ENCODE measurements at places on chromosomes 3 and 15.
A peak's percentile ranks its signal among the peaks of the same experiment; 100 is the strongest.

- H3K4me1 ChIP-seq = peaks cover 24% of the 10 kb centered on the region
- H3K27me3 ChIP-seq = peaks cover 22% of the 10 kb centered on the region
- H3K36me3 ChIP-seq = no peaks in the 10 kb centered on the region
Measured at GRCh38 chr3:45043728-45044299, 17.7 kb downstream of the CLEC3B start.

DNA sequence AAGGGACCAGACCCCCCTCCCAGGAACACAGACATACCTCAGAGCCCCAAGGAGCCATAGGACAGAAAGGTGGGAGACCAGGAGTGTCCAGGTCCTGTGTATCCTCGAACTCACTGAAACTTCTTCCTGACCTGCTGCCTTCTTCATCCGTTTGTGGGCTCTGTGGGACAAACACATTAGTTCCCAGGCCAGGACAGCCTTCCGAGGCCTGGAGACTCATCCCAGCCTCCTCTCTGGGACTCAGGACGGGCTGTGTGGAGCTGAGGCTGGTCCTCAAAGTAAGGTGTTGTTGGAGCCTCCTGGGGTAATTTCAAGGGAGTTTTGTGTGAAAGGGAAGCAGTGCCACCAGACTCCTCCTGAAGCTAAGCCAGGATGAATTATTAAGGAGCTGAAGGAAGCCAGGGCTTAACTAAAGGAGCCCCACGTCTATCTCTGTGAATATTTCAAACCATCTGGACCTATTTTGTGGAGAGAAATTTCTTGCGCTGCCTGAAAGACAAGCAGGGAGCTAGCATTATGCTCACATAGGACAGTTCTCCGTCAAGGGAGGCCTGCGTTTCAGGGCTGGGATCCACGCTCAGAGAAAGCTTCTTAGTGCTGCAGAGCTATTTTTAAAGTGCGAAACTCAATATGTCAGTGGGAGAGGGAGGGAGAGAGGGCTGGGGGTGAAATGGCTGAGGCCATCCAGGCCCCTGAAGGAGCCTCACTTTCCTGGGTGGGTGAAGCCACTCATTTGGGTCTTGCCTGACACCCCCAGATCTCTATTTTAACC lies 29.8 kb upstream of the PLA2G4E start:
- H3K36me3 ChIP-seq = no peaks in the 10 kb centered on the region
- H3K4me1 ChIP-seq = peaks cover 2% of the 10 kb centered on the region
- DNase-seq = no peak
- no peak overlapping the region for H3K4me3 ChIP-seq
- no peak overlapping the region for H3K27ac ChIP-seq

DNA sequence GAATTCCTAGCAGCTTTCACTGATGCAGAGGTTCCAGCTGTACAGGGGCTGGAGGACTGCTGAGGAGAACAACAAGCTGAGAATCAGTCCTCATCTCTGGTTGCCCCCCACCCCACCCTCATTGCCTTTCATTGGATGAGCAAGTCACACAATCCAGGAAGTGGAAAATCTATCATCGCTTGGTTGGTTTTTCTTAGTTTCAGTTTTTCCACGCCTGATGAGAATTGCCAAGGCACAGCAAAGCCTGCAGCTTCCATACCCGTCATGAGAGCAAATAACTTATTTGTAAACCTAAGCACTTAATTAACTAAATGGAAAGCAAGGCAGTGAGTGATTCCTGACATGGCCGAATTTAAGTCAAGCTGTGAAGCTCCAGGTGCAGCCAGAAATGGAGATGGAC lies 21.4 kb upstream of the LIPC start:
- DNase-seq = peak; percentile 11
- peak overlapping the region; percentile 90 for H3K4me3 ChIP-seq
- peak overlapping the region; percentile 90 for H3K27ac ChIP-seq
- H3K36me3 ChIP-seq = no peaks in the 10 kb centered on the region

DNA sequence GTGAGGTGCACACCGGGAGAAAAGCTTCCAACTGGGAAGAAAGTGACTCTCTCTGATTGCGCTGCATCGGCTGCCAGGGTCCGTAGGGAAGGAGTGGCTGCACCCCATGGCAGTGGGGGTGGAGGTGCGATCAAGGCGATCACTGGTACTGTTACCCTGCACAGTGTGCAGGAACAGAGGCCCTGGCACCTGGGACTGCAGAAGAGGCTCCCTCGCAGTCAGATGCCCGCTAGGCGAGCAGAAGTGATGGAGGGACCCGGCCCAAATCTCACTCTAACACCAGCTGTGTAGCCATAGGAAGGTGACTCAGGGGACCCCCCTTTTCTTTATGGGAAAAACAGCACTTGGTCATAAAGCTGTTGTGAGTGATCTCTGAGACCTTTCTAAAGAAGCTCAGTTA lies 196.8 kb downstream of the GABRG3 start:
- H3K4me1 ChIP-seq = no peaks in the 10 kb centered on the region
- no peaks in the 10 kb centered on the region for H3K36me3 ChIP-seq
- DNase-seq = no peak
- H3K27ac ChIP-seq = no peak overlapping the region
- no peaks in the 10 kb centered on the region for H3K27me3 ChIP-seq

DNA sequence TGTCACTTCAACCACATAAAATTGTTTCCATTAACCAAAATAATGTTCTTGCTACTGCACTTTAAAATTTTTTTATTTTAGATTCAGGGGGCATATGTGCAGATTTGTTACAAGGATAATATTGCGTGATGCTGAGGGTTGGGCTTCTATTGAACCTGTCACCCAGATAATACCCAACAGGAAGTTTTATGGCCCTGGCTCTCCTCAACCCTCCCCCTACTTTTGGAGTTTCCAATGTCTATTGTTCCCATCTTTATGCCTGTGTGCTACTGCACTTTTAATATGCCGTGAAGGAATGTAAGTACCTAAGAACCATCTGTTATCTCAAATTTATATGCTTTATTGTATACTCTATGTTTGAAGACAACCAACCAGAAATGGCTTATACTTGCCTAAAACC lies 42.0 kb upstream of the IMPG2 start:
- no peaks in the 10 kb centered on the region for H3K4me1 ChIP-seq
- H3K4me3 ChIP-seq = no peak overlapping the region
- no peak overlapping the region for H3K27ac ChIP-seq
- no peaks in the 10 kb centered on the region for H3K27me3 ChIP-seq
- DNase-seq = no peak
- peaks cover 51% of the 10 kb centered on the region for H3K36me3 ChIP-seq

DNA sequence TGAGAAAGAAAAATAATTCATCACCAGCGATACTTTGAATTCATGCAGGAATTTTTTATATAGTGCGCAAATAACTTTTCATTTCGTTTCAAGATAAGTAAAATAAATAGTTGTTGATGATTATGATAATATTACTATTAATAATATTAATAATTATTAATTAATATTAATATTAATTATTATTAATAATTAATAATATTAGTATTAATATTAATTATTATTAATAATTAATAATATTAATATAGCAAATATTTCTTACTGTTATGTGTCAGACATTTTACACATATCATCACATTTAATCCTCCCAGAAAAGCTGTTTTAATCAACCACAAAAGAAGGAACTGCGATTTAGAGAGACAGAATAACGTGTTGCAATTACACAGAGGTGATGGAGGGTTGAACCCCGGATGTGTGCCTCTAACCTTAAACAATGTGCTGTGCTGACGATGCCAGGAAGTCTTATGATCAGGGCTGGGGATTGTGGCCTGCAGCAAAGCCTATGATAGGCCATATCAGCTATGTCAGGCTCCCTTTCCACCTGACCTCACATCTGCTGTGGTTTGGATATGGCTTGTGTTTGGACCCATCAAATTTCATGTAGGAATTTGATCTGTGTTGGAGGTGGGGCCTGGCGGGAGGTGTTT lies 263.5 kb upstream of the NR2F2 start:
- no peak overlapping the region for H3K4me3 ChIP-seq
- H3K27me3 ChIP-seq = no peaks in the 10 kb centered on the region
- H3K4me1 ChIP-seq = no peaks in the 10 kb centered on the region
- H3K36me3 ChIP-seq = no peaks in the 10 kb centered on the region
- H3K27ac ChIP-seq = no peak overlapping the region

GRCh38 chr3:24182756-24183155 lies 237.7 kb downstream of the NR1D2 start:
- no peak for DNase-seq
- H3K27me3 ChIP-seq = no peaks in the 10 kb centered on the region
- H3K4me1 ChIP-seq = no peaks in the 10 kb centered on the region
- no peak overlapping the region for H3K4me3 ChIP-seq
- H3K36me3 ChIP-seq = no peaks in the 10 kb centered on the region
- no peak overlapping the region for H3K27ac ChIP-seq

DNA sequence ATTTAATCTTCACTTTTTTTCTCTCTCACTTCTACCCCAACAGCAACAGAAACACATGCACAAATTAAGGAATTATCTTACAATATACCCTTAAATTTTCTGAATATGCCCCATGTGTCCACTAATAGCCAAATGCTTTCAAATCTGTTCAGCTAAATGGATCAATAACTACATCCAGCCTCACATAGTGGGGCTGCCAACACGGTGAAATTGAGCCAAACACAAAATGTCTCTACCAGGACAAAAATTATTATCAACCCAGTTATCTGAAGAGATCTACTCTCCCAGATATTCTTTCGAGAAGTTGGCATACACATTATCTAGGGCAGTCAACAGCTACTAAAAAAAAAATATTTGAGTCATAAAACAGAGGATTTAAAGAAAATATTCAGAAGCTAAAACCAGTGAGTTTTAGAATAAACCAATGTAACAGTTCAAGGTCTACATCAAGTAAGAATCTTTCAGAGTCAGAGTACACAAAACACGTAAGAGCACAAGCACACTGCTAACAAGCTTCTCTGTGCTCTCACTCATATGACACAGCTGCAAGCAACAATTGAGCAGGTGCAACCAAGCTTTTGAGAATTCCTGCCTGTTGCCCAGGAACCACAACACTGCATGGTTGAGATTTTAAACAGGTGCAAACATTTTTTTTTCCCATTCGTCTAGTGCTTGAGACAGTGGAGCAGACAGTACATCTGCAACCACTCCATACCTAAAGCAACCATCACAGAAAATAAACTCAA lies 247.7 kb downstream of the ZBTB20 start:
- H3K27ac ChIP-seq = no peak overlapping the region
- H3K27me3 ChIP-seq = no peaks in the 10 kb centered on the region
- no peak for DNase-seq
- H3K4me3 ChIP-seq = no peak overlapping the region
- no peaks in the 10 kb centered on the region for H3K36me3 ChIP-seq
- H3K4me1 ChIP-seq = peaks cover 3% of the 10 kb centered on the region

DNA sequence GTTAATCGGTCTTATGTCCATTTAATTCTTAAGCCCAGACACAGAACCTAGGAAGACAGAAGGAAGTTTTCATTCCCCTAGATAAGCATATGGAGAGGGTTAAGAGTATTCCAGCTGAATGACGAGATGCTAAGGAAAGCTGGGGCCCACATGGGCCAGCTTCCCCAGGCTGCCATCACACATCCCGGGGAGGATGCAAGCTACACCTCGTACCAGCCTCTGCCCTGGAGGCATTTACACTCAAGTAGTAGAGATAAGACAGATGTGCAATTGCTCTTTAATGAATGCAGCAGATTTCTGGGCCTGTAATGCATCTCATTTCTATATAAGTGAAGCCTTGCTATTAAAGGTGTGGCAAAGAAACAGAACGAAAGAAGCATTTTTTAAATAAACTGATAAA lies 144.5 kb downstream of the MEX3B start:
- H3K36me3 ChIP-seq = no peaks in the 10 kb centered on the region
- no peak overlapping the region for H3K27ac ChIP-seq
- H3K4me1 ChIP-seq = no peaks in the 10 kb centered on the region
- no peak overlapping the region for H3K4me3 ChIP-seq

DNA sequence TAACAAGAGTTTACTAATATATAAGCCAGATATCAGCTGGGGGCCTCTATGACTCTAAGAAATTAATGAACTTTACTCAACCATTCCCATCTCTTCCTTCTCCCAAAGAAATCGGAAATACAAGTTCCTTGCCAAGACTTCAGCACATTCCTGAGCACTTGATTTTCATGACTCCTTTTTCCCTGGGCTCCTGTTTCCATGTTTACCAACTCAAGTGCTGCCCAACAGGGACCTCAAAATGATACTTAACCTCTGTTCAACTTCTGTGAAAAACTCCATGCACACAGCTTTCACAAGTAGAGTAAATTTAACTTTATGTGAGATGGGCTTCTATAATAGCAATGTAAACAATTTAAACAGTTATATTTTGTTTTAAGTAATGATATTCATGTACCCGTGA lies 315.8 kb upstream of the CDIN1 start:
- no peak overlapping the region for H3K4me3 ChIP-seq
- DNase-seq = no peak
- H3K4me1 ChIP-seq = no peaks in the 10 kb centered on the region
- H3K27ac ChIP-seq = no peak overlapping the region
- H3K27me3 ChIP-seq = no peaks in the 10 kb centered on the region
- no peaks in the 10 kb centered on the region for H3K36me3 ChIP-seq

- DNase-seq = no peak
- no peak overlapping the region for H3K27ac ChIP-seq
- no peaks in the 10 kb centered on the region for H3K27me3 ChIP-seq
- no peak overlapping the region for H3K4me3 ChIP-seq
Measured at GRCh38 chr15:92132982-92133755, 260.5 kb upstream of the ST8SIA2 start.

DNA sequence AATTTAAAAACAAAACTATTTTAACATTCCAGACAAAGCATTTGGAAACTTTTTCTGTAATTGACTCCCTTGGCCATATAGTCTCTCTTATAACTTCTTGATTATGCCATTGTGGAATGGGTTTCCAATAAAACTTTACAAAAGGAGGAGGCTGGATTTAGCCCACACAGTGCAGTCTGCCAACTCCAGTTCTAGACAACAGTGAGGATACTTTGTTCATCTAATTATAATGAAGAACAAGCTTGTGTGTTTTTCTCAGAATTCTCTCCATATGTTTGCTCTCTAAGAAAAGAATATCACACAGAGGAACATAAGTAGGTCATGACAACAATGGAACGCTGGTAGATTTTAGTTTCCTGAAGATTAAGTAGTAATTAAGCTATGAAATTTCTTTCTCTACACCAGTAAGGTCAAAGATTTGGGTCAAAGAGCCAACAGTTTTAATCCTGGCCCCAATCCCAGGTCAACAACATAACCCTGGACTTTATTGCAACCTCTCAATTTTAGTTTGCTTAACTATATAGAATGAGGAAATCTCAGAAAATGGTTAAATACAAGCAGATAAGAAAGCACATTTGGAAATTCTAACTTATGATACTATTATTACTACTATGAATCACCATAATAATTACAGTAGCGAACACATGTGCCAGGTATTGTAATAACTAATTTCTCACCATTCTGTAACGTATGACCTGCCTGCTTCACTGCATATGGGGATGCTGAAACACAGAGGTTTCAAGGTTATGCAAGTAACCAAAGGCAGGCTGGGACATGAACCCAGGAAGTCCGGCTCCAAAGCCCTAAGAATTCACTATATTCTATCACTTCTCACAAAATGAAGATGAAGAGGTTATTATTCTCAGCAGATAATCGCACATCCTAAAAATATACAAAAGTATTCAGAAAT lies 65.7 kb downstream of the TJP1 start:
- H3K27ac ChIP-seq = no peak overlapping the region
- no peaks in the 10 kb centered on the region for H3K36me3 ChIP-seq
- DNase-seq = no peak
- H3K4me1 ChIP-seq = no peaks in the 10 kb centered on the region

GRCh38 chr3:123275691-123276090 lies 73.9 kb downstream of the SEC22A start:
- H3K36me3 ChIP-seq = peaks cover 7% of the 10 kb centered on the region
- no peaks in the 10 kb centered on the region for H3K27me3 ChIP-seq
- H3K4me3 ChIP-seq = no peak overlapping the region
- no peak overlapping the region for H3K27ac ChIP-seq
- peaks cover 10% of the 10 kb centered on the region for H3K4me1 ChIP-seq

GRCh38 chr3:117602058-117602644 lies 892.6 kb downstream of the TUSC7 start:
- no peaks in the 10 kb centered on the region for H3K36me3 ChIP-seq
- H3K27ac ChIP-seq = no peak overlapping the region
- no peak for DNase-seq

Measured in T-helper 2 cell treated with Interferon-gamma antibody and Interleukin-4, amounts not matched to agents 5 μg/mL and 100 μg/mL, for 36 hours (primary cell).